ENCODE measurements at places on chromosomes 11 and 22. TPM values are rescaled to one million over a fixed set of nuclear protein-coding genes. Genes with fewer than 3 reads are reported as not detected.
A peak's percentile ranks its signal among the peaks of the same experiment; 100 is the strongest.

DNA sequence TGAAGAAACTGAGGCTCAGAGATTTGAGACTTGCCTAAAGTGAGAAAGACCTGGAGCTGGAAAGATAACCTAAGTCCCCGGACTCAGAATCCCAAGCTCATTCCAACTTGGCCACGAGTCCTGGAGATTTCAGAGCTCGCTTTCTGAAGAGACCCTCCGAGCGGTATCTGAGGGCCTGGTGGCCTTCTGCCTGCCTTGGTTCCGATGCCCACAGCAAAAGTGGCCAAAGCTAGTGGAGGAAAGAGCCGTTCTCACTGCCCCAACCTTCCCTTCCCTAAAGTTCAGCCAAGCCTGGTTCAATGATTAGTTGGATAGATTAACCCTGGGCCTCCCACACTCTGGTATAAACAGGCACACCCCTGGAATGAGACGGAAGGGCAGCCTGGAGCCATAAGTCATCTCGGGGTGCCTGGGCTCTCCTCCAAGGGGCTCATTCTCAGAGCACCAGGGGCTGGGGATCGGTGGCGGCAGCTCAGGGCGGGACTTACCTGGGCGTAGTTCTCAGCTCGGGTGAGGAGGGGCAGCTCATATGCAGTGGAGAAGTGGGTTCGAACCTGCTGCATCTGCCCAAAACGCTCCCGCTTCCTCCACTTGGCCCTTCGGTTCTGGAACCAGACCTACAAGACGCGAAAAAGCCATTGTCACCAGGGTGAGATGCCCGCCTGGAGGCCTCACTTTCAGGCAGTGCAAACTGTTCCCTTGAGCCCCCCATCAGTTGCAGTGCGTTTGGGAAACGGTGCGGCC lies 42.8 kb downstream of the ALX4 start:
- no peak for DNase-seq

DNA sequence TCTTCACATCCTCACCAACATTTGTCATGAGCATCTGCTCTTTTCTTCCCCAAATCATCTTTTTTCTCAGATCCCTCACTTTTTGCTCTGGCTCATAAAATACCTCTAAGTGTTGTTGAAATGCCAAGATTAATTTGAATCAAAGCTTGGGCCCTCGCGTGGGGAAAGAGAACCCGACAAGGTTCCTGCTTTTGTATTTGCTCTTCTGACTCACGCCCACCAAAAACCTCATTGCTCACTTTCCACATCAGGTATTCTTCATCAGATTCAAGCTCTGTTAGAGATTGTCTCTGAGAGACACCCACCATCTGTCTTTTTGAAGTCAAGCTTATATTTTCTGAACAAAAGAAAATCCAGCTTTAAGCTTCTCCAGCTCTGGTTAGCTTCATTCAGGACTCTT lies 52.9 kb upstream of the FBXO3 start:
- no peak for DNase-seq

DNA sequence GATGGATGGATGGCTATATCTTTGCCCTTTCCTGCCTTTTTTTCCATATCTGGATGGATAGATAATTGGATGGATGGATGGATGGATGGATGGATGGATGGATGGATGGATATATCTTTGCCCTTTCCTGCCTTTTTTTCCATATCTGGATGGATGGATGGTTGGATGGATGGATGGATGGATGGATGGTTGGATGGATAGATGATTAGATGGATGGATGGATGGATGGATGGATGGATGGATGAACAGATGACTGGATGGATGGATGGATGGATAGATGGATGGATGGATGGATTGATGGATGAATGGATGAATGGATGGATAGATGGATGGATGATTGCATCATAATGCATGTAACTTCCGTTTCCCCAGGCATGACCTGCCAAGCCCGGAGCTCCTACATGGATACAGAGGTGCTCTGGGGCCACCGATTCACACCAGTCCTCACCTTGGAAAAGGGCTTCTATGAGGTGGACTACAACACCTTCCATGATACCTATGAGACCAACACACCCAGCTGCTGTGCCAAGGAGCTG lies 24.9 kb downstream of the KCNJ5 start:
- no peak for DNase-seq

DNA sequence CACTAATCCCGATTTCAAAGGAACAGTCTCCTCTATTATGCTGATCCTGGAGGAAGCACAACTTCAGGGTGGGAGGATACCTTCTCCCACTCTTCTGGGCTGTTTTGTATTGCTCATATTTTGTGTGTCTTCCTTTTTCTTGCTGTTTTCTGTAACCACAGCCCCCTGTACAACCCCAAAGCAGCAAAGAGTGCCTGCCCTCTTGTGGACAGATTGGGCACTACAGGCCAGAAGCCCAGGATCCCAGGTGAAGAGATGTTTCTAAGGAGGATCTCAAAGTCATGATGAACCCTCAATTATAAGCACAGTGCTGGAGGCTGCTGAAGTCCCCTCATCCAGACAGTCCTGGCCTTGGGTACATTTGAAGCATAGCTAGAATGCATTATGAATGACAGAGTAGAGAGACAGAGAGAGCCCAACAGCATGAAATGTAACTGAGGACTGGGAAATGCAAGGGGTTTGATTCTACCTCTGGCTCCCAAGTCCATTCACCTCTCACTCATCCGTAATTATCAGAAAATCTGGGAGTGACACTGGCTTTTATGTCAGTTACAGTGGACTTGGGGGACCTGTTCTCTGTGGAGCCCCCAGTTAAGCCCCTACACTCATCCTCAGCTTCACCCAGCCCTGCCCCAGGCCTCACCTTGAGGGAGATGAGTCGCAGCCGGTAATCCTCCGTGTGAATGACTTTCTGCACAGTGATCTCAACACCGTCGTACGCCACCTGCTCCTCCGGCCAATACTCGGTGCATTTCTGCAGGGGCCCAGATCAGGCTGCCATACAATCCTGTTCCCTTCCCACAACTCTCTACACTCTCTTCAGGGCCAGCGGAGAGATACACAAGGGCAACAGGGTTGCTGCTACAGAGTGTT lies 6.2 kb upstream of the IGSF22 start:
- DNase-seq, result peak; percentile 60

DNA sequence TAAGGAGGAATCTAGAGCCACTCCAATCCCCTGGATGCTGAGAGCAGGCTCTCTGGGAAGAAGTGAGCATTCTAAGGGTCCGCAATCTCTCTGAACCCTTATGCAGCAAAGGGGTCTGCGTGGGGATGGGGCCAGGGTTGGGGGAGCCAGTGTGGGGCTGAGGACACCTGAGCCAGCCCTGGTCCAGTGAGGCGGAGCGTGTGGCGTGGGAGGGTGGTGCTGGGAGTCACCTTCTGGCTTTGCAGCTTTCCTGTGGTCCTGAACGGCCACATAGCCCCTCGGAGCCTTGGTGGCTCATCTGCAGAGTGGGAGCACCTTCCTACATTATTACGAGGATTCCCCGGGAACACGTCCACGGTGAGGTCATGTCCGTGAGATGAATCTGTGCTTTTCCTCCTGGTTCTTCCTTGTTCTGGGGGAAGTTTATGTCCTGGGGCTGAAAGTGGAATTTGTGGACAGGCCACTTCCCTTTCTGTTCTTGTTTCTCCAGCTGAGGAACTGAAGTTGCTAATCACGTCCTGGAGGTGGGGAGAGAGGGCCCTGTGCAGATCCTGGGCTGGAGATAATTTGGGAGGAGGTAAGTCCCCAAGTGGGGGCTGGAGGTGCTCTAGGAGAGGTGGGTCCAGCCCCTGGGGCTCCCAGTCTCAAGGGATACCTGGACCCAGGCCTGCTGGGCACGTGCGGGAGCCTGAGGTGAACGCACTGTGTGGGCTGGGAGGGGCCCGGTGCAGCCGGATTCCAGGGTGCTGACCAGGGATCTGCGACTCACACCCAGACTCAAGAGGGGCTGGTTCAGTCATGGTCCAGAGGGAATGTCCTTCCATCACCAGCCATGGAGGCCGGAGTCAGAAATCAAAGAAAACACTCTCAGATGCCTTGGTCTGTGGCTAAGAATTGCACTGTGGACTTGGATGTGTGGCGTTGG lies 6.1 kb downstream of the MRGPRE start:
- no peak for DNase-seq

DNA sequence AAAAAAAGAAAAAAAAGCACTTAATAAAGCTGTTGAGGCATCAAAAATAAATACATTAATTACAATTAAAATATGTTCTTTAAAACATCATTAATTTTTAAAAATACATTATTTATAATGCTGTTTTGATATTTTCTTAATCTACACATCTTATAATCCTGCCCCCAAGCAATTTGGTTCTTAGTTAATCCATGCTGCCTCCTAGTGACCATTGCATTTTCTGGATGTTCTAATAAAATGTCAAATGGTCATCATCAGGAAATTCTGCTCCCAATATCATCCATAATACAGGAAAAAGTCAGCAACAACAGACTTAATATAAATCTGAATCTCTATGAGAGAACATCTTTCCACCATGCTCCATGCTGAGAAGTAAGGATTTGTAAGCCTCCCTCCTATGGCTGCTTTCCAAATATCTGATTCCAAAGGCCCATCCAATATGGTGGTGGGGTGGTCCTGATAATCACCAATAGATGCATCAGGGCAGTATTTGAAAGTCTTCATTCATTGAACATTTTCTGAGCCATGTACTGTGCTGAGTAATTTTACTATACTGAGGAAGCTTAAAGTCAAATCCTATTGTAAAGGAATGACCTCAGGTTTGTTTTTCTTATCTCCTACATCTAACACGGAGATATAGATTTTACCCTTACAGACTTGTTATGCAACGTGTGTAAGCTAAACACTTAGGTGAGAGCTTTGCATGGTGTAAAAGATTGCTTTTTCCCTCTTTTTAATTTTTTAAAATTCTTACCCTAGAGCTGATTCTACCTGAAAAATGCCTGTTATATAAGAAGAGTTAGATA lies 124.7 kb upstream of the BMAL1 start:
- DNase-seq, result peak; percentile 55

DNA sequence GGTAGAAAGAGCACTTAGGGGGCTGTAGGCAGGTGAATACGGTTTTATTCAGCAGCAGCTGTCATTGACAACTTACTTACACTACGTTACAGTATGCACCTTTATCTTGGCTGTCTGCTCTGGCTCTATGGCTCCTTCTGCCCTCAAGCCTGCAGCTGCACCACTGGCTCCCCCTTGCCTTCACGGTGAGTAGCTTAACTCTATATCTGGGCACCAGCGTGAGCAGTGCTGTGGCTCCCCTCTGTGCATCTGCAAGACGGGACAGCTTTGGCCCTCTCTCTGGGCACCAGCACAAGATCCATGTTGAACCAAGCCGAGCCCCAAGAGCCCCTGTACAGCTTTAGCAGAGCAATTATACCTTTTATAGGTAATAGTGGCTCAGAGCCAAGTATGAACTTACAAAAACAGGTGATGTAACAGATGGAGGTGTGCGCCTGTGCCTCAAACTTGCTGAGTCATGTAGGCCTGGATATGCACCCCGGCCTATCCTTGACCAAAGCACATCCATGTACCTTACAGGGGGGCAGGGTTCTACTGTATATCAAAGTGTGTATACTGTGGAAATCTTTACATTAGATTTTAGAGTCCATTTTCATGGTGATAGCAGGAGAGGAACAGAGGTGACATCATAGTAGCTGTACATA lies 96.9 kb upstream of the CTSC start:
- DNase-seq, result no peak

GRAMD1B gene
- polyA plus RNA-seq, result 4.5 TPM
